ENCODE measurements at places on chromosomes 2 and 18.
A peak's percentile ranks its signal among the peaks of the same experiment; 100 is the strongest.

- DNase-seq = no peak
These were observed 54.2 kb downstream of the TSN start for GRCh38 chr2:121809607-121810006.

DNA sequence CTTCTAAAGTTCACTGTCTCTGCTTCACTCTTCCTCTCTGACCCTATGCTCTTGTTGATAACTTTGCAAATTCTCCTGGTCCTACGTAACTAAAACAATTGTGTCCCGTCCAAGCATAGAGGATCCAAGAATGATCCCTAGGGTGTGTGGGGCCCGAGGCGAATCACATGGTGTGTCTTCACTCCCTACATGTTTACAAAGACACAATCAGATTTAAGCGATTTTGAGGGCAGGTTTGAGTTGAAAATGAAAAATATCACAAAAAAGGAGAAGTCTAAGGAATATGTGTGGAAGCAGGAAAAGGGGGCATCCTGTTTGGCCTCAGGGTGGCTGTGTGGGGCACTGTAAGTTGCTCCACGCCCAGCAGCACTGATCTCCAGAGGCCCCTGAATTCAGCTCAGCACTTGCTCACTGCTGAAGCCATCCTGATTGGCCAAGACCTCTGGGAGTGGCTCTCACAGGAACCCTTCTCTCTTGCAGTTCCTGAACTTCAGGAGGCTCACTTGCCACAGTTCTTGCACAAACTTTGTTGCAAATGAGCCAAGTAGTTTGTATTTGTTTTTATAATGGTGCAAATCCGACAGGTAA, 363.6 kb downstream of the ZNF521 start:
- DNase-seq = no peak

- DNase-seq = no peak
These were observed 596.6 kb downstream of the RNF144A start for GRCh38 chr2:7513834-7514233.

DNA sequence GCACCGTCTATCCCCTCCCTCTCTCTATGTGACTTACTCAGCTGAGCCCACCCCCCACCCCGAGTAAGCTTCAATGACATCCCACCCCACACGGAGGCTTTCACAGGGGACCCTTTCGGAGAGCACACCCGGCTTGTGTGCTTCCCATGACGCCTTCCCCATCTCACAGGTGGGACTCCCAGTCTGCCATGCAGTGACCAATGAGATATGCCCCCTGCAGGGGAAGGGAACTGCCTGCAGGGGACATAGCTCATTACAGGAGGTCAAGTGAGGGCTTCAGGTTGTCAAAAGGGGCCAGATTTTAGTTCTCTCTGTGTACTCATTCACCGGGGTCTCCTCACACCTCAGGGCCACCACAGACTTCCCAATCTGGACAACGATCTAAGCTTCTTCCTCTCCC, 112.6 kb downstream of the GAREM1 start:
- DNase-seq = no peak

- no peak for DNase-seq
These were observed 63.7 kb downstream of the ZNF532 start for GRCh38 chr18:58928386-58928785.

DNA sequence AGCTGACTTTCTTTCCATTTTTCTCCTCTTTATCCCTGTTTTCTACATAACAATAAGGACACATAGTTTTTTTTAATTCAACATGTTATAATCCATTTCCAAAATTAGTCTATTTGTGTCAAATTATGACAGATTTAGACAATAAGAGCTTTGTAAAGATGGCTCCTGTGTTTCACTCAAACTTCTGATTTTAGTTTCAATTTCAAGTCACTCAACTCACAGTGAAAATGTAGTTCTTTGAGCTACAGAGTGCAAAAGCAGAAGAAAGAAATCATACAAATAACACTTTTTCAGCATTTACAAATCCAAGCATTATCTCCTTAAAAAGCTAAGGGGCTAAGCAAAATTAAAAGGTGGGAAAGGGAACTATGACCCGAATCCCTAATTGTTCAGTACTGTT, 340.7 kb upstream of the TRIB2 start:
- DNase-seq = no peak

DNA sequence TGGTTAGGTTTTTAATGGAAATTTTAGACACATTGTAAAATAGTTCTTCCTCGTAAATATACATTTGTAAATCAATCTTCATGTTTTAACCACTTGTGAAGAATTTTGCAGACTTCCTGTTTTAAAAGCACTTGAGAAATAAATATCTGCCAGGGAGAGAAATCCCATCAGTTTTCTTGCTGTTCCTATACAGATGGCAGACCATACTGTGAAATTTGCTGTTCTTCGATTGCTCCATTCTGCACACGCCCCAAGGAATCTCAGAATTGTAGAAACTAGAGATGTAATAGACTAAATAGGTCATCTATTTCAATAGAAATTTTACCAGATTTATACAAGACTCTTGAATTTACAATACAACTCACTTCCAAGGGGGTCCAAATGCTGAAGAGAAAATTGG, 75.8 kb upstream of the PIK3C3 start:
- DNase-seq = no peak

DNA sequence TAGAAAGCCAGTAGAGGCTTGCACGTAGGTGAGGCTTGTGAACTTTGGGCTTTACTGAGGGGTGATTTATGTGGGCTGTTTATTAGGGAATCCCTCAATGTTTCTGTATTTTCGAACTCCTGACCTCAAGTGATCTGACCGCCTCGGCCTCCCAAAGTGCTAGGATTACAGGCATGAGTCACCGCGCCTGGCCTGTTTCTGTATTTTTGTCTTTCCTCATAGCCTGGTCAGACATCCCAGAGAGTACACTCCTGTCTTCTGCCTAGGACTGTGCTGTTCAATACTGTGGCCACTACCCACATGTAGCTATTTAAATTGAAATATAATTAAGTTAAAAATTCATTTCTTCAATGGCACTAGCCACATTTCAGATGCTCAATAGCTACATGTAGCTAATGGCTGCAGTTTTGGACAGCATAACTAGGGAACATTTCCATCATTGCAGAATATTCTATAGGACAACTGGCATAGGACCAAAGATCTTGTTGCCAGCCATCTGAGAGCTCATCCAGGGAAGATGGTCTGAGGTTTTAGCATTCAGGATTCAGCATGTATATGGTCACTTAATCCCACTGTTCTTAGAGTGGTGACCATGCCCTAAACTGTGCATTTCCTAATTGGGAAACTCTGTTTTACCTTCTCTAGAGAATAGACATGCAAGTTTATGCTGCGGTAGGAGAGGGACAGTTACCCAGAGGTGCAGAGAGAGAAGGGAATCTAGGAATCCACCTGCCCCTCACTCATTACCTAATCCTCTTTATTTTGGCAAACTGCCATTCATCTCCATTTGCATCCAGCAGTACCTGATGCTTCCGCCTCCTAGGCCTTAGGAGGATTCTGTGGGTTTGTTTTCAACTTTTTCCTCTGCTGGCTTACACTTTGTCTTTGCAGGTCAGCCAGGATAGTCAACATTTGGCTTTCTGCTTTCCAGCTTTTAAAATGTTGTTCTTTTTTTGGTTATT, 64.4 kb downstream of the LCLAT1 start:
- DNase-seq = no peak

GRCh38 chr2:218001629-218002028, 1.2 kb downstream of the TNS1 start:
- DNase-seq = no peak

DNA sequence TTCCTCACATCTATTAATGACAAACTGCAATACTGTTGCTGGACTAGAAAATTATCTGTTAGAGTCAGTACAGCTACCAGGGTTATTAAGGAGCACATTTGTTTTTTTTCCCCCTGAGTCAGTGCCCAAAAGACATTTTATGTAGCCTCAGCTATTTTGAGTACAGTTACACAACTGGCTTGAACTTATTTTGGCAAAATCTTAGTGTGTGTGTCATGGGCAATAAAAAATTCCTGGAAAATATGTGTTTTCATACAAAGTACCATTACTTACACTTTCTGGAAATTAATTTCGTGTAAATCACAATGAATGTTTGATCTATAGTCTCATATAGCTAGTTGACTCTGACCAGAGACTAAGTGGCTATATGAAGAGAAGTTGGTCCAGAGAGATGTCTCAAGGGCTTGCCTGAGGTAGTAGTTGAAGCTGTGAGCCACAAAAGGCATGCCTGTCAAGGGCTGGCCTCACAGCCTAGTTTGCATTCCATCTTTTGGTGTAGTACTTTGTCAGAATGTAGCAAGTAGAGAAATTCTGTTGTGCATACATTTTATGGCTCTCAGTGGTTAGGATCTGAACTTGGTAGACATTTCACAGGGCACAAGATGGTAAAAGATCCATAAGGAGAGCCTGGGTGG, 283.4 kb downstream of the MTX2 start:
- no peak for DNase-seq

DNA sequence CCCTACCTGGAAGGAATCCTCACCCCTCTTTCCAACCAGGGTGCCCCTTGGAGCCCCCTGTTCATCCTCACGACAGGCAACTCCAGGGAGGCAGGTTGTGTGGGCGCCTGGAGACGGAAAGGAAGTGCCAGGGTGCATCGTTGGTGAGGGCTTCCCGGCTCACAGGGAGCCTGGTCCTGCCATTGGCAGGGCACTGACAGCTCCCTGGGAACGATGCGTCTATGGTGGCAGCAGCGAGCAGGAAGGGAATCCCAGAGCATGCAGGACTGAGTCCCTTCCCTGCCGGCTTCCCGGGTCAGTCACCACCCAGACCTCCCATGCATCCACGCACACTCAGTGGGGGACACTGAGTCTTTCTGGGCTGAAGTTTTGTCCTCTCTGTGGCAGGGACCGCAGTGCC, 117.6 kb downstream of the INHBB start:
- no peak for DNase-seq

GRCh38 chr18:9746958-9747357, 38.9 kb downstream of the RAB31 start:
- DNase-seq = no peak

- no peak for DNase-seq
These were observed 397.9 kb downstream of the MEIS1 start for GRCh38 chr2:66832646-66833435.

DNA sequence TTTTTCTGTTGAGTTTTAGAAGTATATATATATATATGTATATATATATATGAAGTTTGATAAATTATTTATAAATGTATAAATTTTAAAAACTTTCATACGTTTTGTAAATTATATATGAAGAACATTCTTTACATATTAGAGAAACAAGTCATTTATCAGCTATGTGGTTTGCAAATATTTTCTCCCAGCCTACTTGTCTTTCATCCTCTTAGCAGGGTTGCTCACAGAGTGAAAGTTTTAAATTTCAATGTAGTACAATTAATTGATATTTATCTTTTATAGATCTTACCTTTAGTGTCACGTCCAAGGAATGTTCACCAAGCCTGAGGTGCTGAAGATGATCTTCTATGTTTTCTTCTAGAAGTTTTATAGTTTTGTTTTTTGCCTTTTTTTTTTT, 78.3 kb upstream of the HS6ST1 start:
- DNase-seq = no peak

GRCh38 chr2:222180619-222181018, 118.2 kb downstream of the PAX3 start:
- no peak for DNase-seq

DNA sequence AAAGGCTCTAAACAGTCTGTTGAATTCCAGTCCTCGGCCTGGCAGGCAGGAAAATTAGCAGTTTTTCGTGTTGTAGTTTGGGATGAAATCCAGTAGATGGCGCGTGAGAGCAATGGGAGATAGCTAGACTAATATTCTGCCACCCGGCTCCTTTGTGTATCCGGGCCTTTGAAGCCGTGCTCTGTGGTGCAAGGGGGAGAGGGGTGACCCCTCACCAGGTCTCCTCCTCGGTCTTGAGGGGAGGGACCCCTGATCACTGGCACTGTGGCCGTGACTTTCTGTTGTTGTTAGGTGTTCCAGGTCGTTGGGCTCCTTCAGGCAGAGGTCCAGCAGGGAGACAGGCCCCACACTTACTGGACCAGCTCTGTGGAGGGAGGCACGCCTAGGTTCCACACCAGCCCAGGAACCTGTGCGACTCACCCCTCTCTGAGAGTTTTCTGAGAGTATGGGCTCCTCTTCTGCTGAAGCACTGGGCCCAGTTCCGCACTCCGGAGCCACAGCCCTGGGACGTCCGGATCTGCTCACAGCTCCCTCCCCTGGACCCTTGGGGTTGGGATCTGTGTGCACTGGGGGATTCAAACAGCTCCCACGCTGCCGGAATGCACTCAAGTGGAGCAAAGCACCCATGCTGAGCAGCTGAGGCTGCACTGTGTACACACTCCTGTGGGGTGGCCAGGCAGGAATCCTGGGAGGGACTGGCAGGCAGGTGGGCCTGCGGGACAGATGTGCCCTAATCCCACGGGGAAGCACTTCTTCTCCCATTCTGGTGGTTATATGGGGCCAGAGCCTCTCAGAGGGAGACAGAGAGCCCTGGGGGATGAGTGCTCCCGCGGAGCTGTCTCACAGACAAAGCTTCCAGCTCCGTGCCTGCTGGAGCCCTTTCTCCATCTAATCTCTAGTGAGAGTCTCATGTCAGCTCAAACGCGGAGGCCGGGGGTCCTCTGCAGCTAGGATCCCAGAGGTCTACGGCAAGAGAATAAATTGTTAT, 8.8 kb downstream of the GKN2 start:
- peak; percentile 18 for DNase-seq

DNA sequence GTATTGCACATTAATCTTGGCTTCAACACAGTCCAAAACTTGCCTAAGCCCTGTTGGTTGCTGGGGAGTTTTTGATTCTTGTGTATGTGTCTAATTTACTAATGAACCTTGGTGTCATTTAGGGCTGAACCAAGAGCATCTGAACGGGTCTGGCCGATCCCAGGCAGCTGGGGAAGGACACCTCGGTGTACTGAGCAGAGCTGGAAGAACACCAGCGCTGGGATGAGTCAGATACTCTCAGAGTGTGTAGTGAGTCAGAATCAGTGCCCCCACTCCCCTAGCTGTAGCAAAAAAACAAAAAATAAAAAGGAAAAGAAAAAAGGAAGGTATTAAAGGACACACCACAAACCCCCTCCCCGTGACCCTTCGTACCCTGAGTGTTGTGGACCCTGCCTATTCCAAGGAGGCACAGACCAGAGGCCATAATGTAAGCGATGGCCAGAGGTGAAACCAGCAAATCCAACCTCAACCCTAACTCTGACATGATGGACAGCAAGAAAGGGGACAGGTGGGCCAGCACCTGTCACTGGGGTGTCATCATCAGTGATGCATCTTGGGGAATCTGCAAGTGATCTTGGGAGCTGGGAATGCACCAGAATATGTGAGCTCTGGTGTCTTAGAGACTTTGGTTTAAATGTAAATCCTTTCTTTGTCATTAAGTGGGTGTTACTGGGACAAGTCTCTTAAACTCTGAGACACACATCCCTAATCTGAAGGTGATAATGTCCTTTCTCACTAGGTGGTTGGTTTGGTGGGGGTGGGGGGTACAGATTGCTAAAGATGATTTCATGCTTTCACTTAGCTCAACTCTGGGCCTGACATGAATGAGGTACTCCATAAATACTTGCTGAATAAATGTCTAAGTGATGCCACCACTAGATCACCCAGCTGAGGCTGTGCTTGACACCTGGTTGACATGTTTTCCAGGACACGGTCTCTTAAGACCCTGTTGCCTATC, 34.2 kb upstream of the NCOA1 start:
- DNase-seq = no peak

DNA sequence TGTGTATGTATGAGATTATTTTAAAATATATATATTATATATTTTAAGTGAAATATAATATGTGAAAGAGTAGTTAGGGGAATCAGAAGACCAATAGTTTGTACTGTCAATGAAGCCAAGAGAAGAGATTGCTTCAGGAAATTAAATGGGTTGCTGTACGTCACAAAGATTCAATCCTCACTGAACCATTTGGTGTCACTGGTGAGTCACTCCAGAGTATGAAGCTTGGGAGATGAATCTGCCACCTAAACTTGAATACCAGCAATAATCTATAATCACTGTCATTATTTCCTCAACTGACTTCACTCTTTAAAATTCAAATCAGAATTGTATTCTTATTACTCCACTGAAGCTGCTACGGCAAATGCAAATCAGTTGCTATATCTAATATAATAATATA, 41.9 kb upstream of the SCN9A start:
- no peak for DNase-seq
